ENCODE measurements at places on chromosomes 5 and 9.

DNA sequence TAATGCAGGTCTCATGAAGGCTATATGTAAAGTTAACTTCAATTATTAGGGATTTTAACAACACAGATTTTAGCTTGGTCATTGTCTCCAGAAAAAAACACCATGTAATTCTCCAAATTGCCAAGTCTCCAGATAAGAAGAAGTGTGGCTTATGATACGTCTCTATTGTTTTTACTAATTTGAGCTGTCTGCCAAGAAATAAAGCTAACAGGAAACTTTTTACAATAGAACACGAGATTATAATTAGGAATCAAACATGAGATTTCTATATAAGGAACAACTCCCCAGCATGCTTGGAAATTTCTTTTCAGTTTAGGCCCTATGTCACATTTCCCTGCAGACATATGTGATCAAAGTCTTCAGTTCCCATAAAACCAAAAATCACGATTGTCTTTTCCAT, 142.7 kb downstream of the MCTP1 start:
- no peak for DNase-seq

GRCh38 chr9:25733336-25733982, 55.2 kb upstream of the TUSC1 start:
- no peak for DNase-seq

DNA sequence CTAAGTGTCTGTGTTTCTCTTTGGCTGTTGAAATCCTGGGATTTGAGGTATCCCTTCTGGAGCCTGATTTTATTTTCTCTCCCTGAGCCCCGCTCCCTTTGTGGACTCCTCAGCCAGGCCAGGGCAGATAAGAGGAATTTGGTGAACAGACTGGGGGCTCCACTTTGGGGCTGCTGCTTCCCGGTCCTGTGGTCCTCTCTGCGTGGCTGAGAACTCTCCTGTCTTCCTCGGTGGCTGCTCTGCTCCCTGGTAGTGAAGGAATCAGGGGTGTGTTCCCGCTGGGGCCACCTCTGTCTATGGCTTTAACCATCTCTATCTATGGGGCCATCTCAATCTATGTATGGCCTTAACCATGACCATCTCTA, 71.7 kb upstream of the SH3PXD2B start:
- no peak for DNase-seq

DNA sequence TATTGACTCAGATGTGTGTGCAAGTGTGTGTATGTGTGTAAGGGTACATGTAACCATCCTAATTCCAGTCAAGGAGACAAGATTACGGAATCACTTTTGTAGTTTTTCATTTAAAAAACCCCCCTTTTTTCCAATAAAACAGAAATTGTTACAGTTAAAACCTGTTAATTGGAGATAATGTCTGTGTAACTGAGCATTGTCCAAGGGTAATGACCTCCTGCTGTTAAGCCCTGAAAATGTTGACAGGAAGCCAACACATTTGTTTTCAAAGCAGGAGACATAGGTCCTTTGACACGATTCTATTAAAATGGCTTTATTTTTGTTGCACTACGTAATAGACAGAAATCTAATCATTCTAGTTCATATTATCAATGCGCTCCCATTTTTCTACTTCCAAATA, 457.3 kb upstream of the ARRDC3 start:
- DNase-seq: no peak

- no peak for DNase-seq
Measured at GRCh38 chr9:110912419-110913291, 125.6 kb downstream of the LPAR1 start.

- DNase-seq: no peak
Measured at GRCh38 chr5:155451106-155451505, 437.6 kb downstream of the KIF4B start.

Measured in hippocampal formation (tissue), 2 donors.